Hepatic stellate cell (primary cell): ENCODE measurements at places on chromosomes 5 and 9.

- no peak for DNase-seq
Measured at GRCh38 chr5:2892466-2893000, 141.1 kb upstream of the IRX2 start.

DNA sequence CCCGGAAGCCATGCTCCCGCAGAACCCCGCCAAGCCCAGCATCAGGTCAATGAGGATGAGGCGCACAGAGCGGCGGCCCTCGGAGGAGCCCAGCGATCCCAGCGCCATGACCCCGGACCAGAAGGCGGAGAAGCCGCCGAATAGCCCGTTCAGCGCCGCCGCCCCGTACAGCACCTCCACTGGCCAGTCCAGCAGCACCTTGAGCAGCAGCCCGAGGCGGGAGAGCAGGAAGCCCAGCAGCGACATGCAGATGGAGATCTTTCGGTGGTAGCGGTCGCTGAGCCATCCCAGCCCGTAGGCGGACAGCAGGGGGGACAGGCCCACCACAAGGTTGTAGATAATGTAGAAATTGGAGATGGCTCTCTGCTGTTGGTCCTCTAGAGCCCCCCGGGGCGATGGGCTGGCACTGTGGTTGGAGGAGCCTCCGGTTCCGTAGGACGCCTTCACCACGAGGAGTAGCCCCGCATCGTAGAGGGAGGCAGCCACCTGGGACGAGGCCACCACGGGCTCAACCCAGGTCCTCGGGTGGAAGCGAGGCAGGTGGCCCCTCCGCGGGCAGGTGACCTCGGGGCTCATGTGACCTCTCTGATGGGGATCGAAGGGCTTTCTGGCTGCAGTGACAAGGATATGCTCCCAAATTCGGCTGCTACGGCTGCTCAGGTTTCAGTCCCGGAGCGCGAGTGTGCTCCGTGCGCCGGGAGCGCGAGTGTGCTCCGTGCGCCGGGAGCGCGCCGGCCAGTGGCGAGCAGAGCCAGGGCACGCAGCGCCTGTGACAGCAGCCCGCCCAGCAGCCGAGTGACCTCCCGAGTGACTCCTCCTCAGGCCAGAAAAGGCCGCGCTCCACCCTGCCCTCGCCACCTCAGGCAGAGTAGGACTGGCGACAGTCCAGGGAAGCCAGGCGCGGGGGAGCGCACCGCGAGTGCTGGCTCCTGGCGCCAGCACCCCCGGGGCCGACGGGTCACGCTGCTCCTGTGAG is at the start of gene SLC46A2:
Gene SLC46A2 (minus strand): TSS at position 771 of the 976 bp plus-strand sequence. CDS start 195 bp downstream, at position 576.
- peak; percentile 21 for DNase-seq

DNA sequence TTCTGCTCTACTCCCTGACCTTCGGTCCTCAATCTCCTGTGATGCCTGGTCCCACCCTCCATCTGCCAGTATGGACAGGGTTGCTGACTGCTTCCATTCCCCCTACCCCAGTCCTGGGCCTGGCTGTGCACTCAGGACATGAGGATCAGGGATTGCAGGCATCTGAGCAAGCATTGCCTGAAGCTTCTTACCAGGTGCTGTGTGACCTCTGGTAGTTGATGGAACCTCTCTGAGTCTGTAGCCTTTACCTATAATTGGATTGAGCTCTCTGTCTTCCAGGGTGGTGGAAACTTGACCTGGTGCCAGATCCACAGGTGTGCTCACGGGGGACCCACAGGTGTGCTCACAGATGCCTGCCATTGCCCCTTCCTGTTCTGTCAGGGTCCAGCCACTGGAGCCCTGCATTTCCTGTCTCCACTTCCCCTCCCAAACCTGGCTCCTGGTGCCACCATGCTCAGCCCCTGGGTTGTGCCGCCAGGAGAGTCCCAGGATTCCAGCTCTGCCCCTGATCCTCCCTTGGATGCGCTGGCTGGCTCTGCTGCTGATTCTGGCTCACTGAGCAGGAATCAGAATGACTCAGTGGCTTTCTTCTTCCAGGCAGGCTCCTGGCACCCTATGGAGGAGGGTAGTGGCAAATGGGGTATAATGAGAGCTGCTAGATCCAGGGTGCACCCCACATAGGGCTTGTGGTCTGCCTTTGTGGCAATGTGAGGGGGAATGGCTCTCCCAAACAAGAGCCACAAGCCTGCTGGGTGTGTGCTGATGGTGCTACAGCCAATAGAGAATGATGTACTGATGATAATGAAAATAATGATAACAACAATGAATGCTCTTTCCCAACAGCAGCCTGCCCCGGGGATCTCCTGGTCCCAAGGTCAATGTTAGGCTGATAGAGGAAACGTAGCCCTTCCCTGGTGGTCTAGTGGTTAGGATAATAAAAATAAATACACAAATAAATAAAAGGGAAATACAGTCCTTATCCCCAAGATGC is 35.2 kb upstream of the PSD2 start:
- peak; percentile 68 for DNase-seq

GRCh38 chr5:172792701-172793570 is 21.9 kb upstream of the DUSP1 start:
- DNase-seq, result no peak

DNA sequence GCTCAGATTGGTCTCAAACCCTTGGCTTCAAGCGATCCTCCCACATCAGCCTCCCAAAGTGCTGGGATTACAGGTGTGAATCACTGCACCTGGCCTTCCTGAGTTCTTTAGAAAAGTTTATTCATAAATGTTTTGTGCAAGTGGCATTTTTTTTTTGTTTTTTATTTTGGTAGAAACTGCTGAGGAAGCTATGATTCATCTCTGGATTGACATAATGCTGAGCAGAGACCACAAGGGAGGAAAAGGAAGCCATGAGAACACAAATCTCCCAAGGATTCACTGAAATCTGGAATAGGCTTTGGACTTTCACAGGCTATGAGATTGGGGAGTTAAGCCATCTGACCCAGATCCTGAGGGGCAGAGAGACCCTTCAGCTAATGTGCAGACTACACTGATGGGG is 3.4 kb upstream of the SLC46A2 start:
- DNase-seq, result peak; percentile 38

DNA sequence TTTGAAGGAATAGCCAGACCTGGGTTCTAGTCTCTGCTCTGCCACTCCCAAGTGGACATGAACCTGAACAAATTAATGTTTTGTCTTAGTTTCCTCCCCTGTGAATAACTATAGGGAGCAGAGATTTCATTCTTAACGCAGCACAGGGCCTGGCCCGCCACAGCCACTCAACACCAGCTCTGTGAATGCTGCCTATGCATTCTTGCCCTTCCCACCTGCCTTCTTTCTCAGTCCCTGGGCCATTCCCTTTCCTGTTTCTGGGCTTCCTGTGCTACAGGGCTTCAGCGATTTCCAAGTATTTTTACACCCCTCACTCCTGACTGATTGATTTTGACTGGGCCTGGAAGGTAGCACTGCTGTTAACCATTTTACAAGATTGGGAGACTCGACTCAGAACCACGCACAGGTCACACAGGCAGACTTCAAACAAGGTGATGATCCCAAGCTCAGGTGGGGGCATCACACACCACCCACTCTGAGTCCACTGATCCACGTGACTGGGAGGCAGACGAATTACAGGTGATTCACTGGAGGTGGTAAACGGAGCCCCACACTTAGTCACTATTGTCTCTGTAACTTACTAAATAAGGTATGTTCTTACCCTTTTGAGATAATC is 21.4 kb downstream of the PTPN3 start:
- no peak for DNase-seq

GRCh38 chr5:160493806-160494338 is 72.2 kb downstream of the PTTG1 start:
- DNase-seq, result no peak

DNA sequence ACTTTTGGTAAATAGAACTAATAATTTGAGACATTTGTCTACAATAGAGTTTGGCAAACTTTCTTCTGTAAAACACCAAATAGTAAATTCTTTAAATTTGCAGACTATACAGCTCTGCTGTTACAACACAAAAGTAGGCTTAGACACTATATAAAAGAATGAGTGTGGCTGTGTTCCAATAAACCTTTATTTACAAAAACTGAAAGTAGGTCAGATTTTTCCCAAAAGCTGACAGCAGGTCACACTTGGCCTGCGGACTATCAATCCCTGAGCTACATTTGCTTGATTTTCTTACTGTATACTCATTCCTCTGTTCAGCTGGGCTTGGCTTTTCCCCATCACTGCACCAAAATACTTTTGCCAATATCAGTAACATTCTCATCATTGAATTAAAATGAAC is 189.4 kb downstream of the COMMD10 start:
- DNase-seq, result no peak

- DNase-seq, result no peak
Measured at GRCh38 chr5:132487841-132488555, 2.6 kb downstream of the IRF1 start.

- DNase-seq, result no peak
Measured at GRCh38 chr5:6081727-6082210, 296.6 kb downstream of the MED10 start.

DNA sequence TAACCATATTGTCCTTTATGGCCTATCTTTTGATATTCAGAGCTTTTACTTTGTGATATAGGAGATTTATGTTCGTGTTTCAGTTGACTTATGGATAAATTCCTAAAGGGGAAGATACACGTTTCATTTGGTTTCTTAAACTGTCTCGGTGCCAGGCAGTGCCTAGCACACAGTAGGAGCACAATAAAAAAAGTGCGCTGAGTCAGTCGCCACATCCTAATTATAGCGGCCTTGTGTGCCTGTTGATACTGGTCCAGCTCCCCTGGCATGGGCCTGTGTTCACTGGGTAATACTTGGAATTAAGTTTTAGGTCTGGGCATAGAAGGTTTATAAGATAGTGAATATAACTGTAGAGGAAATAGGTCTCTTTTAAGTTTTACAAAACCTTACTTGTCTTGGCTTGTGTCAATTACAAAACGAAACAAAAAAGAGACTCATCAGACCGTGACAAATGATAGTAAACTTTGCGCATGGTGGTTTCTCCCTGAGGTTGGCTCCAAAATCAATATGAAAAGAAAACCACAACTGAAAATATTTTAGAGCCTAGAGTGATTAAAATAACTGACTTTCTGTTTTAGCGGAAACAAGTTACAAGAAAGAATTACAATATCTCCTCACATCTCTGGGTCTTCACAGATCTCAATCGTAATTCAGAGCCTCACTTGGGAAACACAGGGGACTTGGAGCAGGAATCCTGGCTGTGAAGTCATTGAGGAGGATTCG is 84.8 kb downstream of the MVB12B start:
- DNase-seq, result no peak

GRCh38 chr5:6686915-6687409 is 26.3 kb upstream of the TENT4A start:
- peak; percentile 46 for DNase-seq

DNA sequence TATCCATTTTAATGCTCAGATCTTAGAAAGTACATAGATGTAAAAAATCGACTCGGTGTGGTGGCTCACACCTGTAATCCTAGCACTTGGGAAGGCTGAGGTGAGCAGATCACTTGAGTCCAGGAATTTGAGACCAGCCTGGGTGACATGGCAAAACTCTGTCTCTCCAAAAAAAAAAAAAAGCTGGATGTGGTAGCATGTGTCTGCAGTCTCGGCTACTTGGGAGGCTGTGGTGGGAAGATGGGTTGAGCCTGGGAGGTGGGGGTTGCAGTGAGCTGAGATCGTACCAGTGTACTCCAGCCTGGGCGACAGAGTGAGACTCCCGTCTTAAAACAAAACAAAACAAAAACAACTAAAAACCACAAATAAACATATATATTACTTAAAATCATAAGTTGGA is 61.4 kb downstream of the RASA1 start:
- no peak for DNase-seq

DNA sequence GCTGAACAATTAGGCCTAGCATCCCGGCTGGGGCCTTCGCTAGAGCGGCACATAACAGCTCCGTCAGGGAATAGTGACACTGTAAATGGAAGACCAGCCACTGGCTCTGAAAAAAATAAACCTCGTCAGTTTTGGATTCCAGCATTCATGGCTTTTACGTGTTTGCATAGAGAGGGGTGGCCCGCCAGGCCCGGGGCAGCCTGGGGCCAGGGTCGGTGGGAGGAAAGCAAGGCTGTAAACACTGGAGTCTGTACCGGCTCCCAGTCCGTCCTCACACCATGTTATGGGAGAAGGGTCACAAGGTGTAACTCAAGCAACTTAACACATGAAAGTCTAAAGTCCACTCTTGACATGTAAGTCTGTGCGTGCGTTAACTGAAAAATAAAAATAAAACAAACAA is 11.2 kb downstream of the CCNI2 start:
- DNase-seq, result no peak

DNA sequence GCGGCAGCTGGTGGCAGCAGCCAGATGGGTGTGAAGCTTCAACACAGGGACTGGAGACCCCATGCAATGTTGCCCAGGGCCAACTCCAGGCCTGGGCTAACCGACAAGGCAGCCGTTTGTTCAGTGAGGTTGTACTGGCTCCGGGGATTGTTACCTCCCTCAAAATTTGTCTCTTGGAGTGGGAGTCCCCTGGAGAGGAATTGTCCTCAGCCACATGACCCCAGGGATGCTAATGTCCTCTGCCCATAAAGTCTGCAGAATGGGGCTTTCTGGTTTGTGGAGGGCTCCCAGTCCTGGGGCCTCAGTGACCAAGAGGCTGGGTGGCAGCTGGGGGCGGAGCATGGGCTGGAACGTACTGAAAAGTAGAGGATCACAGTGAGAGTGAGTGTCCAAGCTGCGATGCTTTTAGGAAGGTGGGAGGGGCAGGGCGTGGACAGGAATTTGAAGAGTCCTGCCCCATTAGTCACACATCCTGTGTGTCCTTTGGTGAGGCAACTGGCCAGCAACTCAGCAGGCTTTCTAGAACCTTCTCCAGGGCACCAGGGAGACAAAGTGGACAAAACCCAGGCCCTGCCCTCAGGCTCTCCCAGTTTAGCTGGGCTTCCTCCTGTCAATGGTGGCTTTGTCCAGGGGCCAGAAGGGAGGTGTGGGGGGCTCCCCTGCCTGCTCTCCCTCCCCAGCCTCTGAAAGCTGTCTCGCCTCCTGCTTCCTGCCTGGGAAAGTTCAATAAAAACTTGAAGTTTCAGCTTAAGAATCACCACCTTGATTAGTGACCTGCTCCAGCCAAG is 114.0 kb downstream of the NSG2 start:
- DNase-seq, result peak; percentile 6

- no peak for DNase-seq
Measured at GRCh38 chr5:173909199-173909598, 21.1 kb downstream of the CPEB4 start.

- DNase-seq, result no peak
Measured at GRCh38 chr9:83247732-83248131, 184.8 kb upstream of the RASEF start.

- DNase-seq, result no peak
Measured at GRCh38 chr5:126402621-126403555, 20.3 kb upstream of the GRAMD2B start.

- no peak for DNase-seq
Measured at GRCh38 chr9:105220451-105220850, 24.0 kb upstream of the SLC44A1 start.

DNA sequence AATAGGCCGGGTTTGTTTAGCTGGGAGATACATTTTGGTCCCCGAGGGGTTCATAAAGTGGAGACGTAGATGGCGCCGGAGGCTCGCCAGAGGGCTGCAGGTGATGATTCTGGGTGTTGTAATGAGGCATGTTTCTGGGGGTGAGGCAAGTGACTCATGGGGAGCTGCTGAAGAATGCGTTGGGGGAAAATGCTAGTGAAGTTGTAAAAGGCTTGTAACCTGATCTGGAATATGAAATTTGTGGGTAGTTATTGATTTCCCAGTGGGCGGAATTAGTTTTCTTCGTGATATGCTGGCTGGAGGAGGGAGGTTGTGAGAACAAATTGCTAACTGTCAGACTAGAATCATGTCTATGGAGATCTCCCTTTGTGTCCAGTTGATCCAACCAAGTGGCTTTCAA is 158.3 kb downstream of the DOCK2 start:
- no peak for DNase-seq
